ENCODE measurements at places on chromosomes 6 and 20. TPM values are rescaled to one million over a fixed set of nuclear protein-coding genes. Genes with fewer than 3 reads are reported as not detected.

Gene BANF2
- not detected for total RNA-seq

DNA sequence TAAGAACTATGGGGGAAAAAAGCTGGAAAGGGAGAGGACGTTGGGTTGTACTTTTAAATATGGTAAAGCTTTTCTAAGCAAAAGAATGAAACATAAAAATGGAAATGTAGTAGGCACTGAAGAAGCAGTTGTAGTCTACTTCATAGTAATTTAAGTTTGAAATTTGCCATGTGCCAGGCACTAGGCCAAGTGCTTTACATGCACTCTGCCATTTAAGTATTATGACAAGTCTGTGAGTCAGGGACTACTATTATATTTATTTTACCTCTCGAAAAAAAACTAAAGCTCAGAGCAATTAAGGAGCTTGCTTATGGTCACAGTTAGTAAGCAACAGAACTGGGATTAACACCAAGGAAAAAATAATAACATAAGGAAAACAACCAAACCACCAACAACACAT is 257.8 kb downstream of the GMDS start:
- DNase-seq = no peak

DNA sequence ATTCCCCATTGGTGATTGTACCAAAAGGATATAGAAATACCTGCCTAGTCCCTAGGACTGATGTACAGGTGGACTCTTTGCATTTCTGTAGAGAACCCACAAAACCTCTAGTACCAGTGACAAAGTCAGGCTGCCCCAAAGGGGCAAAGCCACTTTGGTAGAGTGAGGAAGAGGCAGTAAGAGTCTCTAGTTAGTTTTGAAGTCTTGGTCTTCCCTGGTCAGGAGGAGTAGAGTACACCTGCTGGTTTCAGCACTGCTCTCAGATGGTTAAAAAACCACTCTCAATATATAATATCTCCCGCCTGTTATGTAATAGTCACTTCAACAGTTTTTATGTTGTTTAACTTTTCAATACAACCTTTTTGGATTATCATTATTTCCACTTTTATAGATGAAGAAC is 344.9 kb downstream of the CDKAL1 start:
- no peak for DNase-seq

DNA sequence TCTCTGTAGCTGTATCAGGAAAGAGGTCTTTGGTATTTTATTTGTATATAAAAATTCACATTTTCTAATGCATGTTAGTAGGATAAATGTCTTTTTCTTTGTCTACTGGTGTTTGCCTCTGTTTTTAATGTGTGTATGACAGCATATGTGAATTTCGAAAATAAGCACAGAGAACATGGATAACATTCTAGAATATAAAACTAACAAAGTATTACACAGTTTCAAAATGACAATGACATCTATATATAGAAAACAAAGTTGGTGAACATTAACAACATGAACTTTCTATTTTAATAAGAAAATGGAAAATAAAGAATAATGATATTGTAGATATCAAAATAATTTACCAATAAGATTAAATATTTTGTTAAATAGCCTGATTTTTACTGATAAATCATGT is 608.0 kb downstream of the COL12A1 start:
- DNase-seq = no peak

- no peak for DNase-seq
Measured at GRCh38 chr6:42405021-42405420, 46.7 kb downstream of the TRERF1 start.

Gene IL17A
- not detected for total RNA-seq
